ENCODE measurements at places on chromosomes 5 and 9.
A peak's percentile ranks its signal among the peaks of the same experiment; 100 is the strongest.

GRCh38 chr5:53970475-53970874, 339.9 kb downstream of the ARL15 start:
- DNase-seq, result no peak

DNA sequence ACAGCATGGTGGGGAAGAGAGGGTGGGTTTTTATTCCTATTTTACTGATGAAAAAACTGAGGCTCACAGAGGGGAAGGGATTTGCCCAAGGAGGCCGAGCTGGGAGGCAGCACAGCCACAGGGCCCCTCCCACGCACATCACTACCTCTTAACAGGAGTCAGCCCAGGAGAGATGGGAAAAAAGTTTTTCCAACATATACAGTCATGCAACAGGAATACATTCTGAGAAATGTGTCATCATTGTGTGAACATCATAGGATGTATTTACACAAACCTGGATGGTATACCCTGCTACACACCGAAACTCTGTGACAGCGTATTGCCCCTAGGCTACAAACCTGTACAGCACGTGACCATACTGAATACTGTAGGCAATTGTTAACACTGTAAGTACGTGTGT, 11.6 kb downstream of the TRAF1 start:
- DNase-seq, result no peak

- no peak for DNase-seq
Measured at GRCh38 chr9:37966412-37967013, 62.6 kb upstream of the SLC25A51 start.

- DNase-seq, result no peak
Measured at GRCh38 chr5:175059687-175060211, 335.4 kb downstream of the MSX2 start.

GRCh38 chr5:129653057-129653375, 94.9 kb upstream of the MINAR2 start:
- DNase-seq, result no peak

- DNase-seq, result no peak
Measured at GRCh38 chr9:35274993-35275392, 113.2 kb downstream of the UNC13B start.

DNA sequence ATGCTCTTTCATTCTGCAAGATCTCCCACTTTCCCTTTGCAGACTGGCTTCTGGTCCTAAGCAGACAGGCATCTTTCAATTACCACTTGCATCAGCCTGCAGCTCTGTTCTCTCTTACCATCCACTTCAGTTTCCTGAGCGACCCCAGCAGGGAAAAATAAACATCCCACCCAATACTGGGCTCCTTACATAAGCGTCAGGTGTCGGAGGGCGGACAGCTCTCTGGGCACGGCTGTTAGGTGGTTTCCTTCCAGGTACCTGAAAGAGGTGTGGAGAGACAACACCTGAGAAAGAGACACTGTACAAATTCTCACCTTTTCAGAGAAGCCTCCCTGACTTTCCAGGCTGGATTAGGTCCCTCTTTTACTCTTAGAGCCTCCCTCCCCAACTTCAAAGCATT, 145.1 kb upstream of the PANK3 start:
- no peak for DNase-seq

DNA sequence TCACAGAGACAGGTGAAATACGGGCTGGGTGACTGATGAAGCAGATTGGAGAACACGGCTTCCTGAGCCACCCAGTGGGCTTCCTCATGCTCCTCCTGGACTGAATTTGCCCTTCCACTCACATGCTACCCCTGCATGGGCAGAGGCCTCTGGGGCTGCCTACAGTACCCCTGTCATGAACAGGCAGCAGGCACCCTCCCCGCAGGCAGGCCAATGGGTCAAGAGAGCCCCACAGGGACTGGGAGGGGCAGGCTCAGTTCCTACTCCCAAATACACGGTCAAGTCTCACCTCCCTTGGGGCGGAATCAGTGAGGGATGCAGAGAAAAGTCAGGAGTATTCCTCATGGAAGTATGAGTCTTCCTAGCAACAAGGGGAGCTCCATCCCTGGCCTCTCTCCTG, 48.6 kb upstream of the ZBTB43 start:
- DNase-seq, result no peak

DNA sequence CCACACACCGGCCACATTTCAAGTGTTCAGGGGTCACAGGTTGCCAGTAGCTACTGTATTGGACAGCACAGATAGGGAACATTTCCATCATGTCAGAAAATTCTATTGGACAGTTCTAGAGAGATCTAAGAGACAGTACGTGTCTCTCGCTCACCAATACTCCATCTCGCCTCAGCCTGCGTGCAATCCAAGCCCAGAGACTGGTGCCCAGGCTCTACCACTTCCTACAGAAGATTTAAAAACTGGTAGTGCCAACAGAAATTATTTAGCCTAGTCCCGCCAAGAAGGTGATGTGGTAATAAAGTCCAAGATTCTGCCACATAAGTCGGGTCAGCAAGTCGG, 390 bp upstream of the SNX2 start:
- DNase-seq, result no peak

DNA sequence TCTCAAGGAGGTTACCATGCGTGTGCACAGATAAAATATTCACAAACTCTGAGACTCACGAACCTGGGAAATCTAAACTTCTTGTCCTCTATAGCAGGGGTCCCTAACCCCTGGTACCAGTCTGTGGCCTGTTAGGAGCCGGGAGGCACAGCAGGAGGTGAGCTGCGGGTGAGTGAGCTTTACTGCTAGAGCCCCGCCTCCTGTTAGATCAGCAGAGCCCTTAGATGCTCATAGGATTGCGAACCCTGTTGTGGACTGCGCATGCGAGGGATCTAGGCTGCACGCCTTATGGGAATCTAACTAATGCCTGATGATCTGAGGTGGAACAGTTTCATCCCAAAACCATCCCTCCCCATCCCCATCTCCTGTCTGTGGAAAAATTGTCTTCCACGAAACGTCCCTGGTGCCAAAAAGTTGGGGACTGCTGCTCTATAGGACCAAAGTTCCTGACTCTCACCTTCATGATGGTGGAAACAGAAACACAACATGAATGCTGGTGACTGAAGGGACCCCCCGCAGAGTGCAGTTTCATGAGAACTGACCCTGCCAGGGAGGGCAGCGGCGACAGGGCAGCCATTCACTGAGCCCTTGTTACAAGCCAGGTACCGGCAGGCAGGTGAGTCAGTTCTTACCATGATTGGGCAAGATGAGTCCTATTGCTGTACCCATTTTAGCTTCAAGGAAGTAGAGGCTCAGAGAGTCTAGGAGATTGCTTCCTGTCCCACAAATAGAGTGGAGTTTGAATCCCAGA, 181.9 kb downstream of the RGS3 start:
- DNase-seq, result no peak

DNA sequence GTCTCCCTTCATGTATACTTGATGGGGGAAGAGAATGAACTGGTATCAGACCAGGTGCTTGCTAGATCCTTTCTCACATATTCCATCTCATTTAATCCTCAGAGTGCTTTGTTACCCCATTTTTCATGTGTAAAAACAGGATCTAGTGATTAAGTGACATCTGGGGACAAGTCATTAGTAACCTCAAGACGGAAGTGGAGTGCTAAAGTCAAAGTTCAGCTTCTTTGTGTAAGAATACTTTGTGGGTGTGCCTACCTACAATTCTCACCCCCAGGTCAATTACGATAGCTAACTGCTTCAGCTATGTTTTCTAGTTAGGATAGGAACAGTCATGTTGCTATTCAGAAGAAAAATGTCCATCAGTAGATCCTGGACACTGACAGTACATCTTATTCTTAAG, 3.1 kb upstream of the FAM120AOS start:
- DNase-seq, result peak; percentile 28

- DNase-seq, result no peak
Measured at GRCh38 chr9:72029986-72030385, 30.4 kb downstream of the C9orf57 start.

GRCh38 chr9:28120626-28121025, 547.3 kb upstream of the C9orf72 start:
- no peak for DNase-seq

- no peak for DNase-seq
Measured at GRCh38 chr9:85514256-85514655, 227.5 kb downstream of the AGTPBP1 start.

- no peak for DNase-seq
Measured at GRCh38 chr5:55570570-55570969, 35.8 kb upstream of the PLPP1 start.

- no peak for DNase-seq
Measured at GRCh38 chr9:113298311-113298710, 4.9 kb downstream of the RNF183 start.

GRCh38 chr5:88824141-88824540, 58.8 kb downstream of the MEF2C start:
- DNase-seq, result no peak

DNA sequence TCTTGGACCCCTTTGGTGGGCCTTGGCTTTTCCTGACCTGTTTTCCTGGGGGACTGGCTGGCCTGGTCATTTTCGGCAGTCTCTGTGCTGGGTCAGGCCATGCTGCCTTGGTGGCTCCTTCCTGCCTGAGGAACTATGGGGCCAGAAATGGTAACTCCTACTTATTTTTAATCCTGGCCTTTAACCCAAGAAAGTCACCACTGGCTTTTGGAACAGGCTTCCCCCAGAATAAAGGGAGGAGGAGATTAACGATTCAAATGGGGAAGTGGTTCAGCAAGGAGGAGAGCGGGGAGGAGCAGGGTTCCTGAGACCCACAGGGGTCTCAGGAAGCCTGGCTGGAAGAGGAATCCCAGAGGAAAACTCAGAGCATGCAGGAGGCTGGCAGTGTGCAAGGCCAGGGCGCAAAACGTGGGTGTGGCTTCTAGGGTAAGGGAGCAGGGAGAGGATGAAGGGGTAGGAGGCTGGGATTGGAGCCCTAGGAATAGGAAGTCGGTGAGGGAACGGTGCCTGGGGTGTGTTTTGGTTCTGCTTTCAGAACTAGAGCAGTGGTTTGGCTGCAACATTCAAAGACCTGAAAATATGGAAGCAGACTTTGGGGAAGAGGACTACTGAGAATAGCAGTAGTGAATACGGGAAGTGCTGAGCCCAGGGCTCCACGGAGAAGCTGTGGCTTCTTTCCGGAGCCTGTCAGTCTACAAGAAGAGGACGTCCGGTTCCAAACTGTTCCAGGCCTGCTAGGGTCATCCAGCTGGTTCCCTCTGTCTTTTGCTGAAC, 271.1 kb upstream of the KLF4 start:
- peak; percentile 96 for DNase-seq

- peak; percentile 91 for DNase-seq
Measured at GRCh38 chr9:134929193-134930158, 11.8 kb upstream of the FCN1 start.
